ENCODE measurements at places on chromosomes 7 and 10.

GRCh38 chr10:104066945-104067344, 18.7 kb downstream of the COL17A1 start:
- no peak for DNase-seq

DNA sequence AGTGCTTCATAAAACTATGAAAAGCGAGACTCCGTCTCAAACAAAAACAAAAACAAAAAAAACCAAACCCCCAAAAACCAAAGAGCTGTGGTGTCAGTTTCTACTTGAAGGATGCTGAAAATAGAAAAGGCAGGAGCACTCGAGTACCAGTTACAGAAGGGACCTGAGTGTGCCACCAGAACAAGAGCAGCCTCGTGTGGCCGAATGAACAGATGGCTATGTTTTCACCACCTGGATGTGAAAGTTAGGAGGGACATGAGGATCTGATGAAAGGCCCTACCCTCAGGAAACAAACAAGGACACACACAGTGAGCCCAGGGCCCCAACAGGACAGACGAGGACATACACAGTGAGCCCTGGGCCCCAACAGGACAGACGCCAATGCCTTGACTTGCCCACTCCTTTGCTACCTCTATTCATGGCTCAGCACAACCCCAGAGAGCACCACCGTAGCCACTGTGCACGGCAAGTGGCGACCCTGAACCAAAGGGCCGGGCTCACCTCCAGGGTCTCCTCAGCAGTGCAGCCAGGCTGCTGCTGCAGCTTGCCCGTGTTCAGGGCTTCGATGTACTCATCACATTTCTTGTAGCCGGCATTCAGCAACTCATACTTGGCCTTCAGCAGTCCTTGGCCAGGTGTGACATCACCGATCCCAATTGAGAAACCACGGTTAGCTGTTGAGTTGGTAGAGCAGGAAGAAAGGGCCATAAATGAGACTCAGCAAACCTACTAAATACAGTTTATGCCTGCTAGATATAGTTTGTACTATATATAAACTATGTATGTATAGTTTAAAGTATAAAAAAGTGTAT, 24.9 kb downstream of the POLR3A start:
- DNase-seq, result no peak

- no peak for DNase-seq
Measured at GRCh38 chr10:122267849-122268737, 3.0 kb upstream of the BTBD16 start.

DNA sequence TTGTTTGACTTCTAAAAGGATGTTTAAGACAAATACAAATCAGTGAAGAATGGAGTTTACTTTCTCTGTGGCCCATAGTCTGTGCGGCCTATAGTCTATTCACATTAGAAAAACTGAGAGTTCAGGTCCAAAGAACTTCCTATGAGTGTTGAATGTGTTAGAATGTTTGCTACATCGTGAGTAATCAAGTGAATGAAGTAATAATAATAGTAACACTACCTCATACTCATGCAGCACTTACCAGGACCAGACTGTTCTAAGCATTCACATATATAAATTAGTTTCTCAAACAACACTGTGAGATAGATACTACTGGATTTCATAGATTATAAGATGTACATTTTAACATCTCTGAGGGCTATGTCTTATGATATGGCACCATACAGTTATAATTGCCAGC, 70.4 kb downstream of the RALA start:
- no peak for DNase-seq
